ENCODE measurements at places on chromosomes 12 and 14. TPM values are rescaled to one million over a fixed set of nuclear protein-coding genes. Genes with fewer than 3 reads are reported as not detected.

DNA sequence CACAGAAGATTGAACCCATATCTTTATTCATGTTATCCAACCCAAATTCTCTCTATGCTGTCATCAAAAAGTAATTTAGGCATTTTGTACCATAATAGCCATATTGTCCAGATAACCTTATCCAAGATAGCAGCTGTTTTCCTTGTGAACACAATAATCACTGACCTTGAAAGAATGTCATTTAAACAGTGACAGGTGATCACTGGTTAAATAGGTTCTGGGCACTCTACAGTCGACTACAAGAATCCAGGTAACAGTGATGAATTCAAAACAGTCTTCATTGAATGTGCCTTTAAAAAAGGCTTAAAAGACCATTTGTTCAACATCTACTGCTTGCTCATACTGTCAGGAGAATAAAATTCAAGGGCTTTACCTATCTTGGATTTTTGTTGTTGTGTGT is 4.6 kb upstream of the SPX start:
- H3K27me3 ChIP-seq = no peaks in the 10 kb centered on the region
- no peak for DNase-seq
- H3K27ac ChIP-seq = no peak overlapping the region
- H3K4me1 ChIP-seq = no peaks in the 10 kb centered on the region
- H3K4me3 ChIP-seq = no peak overlapping the region
- H3K36me3 ChIP-seq = no peaks in the 10 kb centered on the region

DNA sequence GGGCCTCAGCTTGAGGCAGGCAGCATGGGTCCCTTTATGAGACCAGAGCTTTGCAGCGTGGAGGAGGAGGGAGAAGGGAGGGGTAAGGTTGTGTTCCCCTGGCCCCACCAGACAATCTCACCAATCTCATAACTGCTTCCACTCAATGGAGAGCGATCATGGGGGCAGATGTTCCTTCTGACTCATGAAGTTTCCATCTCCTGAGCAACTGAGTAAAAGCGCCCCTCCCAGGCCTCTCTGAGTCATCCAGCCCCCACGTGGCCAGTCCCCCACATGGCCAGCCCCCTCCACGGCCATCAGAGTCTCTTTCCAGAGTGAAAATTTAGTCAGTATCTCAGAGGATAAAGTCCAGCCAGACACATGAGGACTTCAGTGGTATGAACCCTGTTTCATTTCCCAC is 39.2 kb upstream of the PLXNC1 start:
- no peak overlapping the region for H3K4me3 ChIP-seq
- H3K27me3 ChIP-seq = no peaks in the 10 kb centered on the region
- no peaks in the 10 kb centered on the region for H3K4me1 ChIP-seq
- H3K27ac ChIP-seq = no peak overlapping the region
- H3K36me3 ChIP-seq = no peaks in the 10 kb centered on the region
- DNase-seq = no peak

DNA sequence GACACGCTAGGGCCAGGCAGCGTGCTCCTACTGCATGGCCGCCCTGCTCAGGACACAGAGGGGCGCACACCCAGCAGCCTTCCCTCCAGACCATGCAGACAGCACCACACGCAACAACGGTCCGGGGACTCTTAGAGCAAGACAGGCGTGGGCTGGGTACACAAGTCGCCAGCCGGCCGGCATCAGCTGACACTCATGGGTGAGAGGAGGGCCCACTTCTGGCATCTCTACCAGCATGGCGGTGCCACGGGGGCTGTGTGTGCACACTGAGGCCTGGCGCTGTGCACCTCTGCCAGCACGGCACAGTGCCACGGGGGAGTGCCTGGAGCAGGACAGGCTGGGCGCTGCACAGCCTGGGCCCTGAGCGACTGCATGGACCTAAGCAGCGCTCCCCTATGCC is 6.7 kb upstream of the BTBD6 start:
- no peak overlapping the region for H3K4me3 ChIP-seq
- H3K4me1 ChIP-seq = peaks cover 3% of the 10 kb centered on the region
- H3K36me3 ChIP-seq = peaks cover 32% of the 10 kb centered on the region

Gene KRT3
- not detected for polyA plus RNA-seq

Gene OAS1
- polyA plus RNA-seq = 6.1 TPM

Gene CCDC198
- 12.1 TPM for polyA plus RNA-seq

Gene ZFYVE21
- polyA plus RNA-seq = 86.2 TPM

Gene FIGNL2
- 2.4 TPM for polyA plus RNA-seq

- H3K36me3 ChIP-seq = no peaks in the 10 kb centered on the region
- no peaks in the 10 kb centered on the region for H3K27me3 ChIP-seq
- DNase-seq = no peak
- no peak overlapping the region for H3K4me3 ChIP-seq
Measured at GRCh38 chr14:103973354-103973753, 31.0 kb upstream of the RD3L start.

- H3K27ac ChIP-seq = no peak overlapping the region
- H3K4me3 ChIP-seq = no peak overlapping the region
- H3K36me3 ChIP-seq = no peaks in the 10 kb centered on the region
- peaks cover 4% of the 10 kb centered on the region for H3K27me3 ChIP-seq
- H3K4me1 ChIP-seq = peaks cover 17% of the 10 kb centered on the region
Measured at GRCh38 chr12:52686756-52687487, 6.7 kb upstream of the KRT1 start.

Gene KCNC2
- polyA plus RNA-seq = 16.0 TPM
